ENCODE measurements at places on chromosomes 7 and 10. TPM values are rescaled to one million over a fixed set of nuclear protein-coding genes. Genes with fewer than 3 reads are reported as not detected.

CCDC71L gene
- total RNA-seq = 43.5 TPM

TMEM213 gene
- not detected for total RNA-seq

ANKRD30A gene
- total RNA-seq = not detected

CLDN4 gene
- 0.26 TPM for total RNA-seq

PTPRN2 gene
- total RNA-seq = 0.26 TPM

CELF2 gene
- total RNA-seq = 18.1 TPM

TRIM50 gene
- total RNA-seq = not detected
